Mesothelial cell of epicardium (in vitro differentiated cells): ENCODE measurements at places on chromosomes 6 and 20. TPM values are rescaled to one million over a fixed set of nuclear protein-coding genes. Genes with fewer than 3 reads are reported as not detected.

Gene ISM1
- 5.0 to 6.0 TPM (median 5.6 TPM) in 3 replicates for total RNA-seq

Gene PPARD
- total RNA-seq, result 19.5 to 21.7 TPM (median 20.8 TPM) in 3 replicates

Gene TFAP2D
- total RNA-seq, result not detected in 3 replicates

Gene SSTR4
- not detected in 3 replicates for total RNA-seq

Gene GRM1
- 0.11 to 0.16 TPM in 2 of 3 replicates, not detected in the other for total RNA-seq

Gene PHACTR3
- 0.11 to 0.16 TPM (median 0.16 TPM) in 3 replicates for total RNA-seq

Gene AIF1
- 5.1 to 6.0 TPM (median 5.1 TPM) in 3 replicates for total RNA-seq

Gene HRH3
- not detected in 3 replicates for total RNA-seq

Gene OR2H1
- total RNA-seq, result not detected in 3 replicates
